ENCODE measurements at places on chromosomes 12 and 14.
A peak's percentile ranks its signal among the peaks of the same experiment; 100 is the strongest.

- DNase-seq: no peak
These were observed 224.0 kb upstream of the PDE3A start for GRCh38 chr12:20144341-20144740.

DNA sequence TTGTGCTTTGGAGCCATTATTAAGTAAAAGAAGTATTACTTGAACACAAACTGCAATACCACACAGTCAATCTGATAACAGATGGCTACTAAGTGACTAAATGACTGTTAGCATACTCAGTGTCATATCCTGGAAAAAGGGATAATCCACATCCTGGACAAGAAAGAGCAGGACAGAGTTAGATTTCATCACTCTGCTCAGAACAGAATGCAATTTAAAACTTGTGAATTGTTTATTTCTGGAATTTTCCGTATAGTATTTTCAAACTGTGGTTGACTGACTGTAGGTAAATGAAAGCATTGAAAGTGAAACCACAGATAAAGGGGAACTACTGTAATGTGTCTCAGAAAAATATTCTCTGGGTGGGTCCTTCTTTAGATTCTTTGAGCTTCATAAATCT is 458.8 kb downstream of the TMEM117 start:
- DNase-seq: no peak

DNA sequence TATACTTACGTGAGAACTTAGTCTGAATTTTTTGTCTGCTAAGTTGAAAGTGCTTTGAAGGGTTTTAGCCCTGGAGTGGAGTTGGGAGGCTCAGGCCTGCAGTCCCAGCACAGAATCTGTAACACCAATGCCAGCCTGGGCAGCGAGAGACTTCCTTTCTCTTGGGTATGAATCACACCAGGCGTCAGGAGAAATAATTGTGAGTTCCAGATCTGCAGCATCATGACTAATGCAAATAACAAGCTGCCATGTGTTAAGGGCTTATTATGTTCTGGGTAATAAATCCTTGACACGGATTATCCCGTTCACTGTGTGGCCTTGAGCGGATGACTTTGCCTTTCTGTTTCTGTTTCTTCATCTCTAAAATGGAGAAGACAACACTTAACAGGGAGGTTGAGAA is 70.6 kb downstream of the B4GALNT3 start:
- DNase-seq: peak; percentile 41

DNA sequence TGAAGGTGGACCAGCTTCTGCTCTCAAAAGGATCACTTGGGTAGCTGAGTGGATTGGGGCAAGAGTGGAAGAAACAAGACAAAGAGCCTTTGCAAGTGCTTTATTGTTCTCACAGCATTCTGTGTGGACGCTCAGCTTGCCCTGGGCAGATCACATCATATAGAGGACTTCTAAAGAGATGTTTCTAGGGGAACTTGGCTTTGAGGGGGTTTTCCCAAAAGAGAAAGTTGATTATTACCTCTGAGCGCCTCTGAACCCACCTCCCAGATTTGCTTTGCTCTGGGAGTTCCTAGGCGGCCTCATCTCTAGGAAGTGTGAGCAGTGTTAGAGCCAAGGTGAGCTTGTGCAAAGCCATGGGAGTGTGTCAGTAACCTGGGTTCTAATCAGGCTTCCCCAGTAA is 81.7 kb downstream of the RIN3 start:
- DNase-seq: no peak

DNA sequence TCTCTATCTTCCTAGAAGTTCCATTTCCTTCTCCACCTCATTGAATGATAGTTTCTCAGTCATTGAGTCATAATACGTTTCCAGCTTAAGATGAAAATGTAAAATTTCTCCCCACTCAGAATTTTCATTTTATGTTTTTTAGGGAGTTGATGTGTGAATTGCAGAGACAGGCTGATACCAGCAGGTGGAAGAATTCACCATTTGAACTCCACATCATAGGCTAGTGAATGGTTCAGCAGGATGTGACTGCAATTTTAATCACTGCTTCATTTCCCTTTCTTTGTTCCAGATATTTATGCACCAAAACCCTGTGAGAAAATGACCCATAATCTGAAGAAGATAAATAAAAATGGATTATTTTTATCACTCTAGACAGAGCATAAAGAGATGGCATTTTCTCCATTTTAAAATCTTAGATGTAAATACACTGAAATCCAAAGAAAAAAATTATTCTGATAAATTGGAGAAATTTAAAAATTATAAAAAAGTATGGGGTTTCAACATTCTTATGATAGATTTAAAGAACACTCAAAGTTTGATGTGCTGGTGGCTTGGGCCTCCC is 10.6 kb upstream of the PYGL start:
- DNase-seq: peak; percentile 16

- no peak for DNase-seq
These were observed 21.0 kb upstream of the TUNAR start for GRCh38 chr14:95855606-95856005.

GRCh38 chr14:103230658-103231334 is 103.2 kb upstream of the EIF5 start:
- DNase-seq: no peak

DNA sequence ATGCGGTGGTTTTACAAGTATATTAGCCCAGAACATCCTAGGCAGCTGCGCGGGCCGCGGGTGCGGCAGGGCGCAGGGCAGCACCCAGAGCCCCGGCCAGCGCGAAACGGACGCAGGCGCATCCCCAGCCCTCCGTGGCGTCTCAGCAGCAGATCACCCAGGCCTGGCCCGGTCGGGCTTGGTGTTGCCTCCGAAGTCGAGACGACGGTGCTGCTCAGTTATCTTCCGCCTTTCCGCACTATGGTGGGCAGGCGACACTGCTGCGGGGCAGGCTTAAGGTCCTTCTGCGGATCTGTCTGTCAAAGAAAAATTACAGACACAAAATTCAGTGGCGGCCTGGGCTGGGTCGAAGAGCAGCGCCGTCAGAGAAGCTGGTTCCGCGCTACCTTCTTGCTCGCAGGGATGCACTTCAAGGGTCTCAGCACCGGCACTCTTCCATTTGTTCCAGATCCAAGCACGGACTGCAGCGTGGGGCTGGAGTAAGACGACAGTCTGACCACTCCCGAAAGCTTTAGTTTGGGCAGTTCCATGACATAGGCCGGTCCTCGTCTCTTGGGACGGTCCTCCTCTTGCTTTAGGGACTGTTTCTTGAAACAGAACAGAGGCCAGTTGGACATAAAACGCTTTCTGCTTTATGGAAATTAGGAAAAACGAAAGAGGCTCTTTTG is 75.8 kb downstream of the MOK start:
- no peak for DNase-seq

GRCh38 chr12:109613649-109614455 is 40.3 kb downstream of the MVK start:
- DNase-seq: no peak

DNA sequence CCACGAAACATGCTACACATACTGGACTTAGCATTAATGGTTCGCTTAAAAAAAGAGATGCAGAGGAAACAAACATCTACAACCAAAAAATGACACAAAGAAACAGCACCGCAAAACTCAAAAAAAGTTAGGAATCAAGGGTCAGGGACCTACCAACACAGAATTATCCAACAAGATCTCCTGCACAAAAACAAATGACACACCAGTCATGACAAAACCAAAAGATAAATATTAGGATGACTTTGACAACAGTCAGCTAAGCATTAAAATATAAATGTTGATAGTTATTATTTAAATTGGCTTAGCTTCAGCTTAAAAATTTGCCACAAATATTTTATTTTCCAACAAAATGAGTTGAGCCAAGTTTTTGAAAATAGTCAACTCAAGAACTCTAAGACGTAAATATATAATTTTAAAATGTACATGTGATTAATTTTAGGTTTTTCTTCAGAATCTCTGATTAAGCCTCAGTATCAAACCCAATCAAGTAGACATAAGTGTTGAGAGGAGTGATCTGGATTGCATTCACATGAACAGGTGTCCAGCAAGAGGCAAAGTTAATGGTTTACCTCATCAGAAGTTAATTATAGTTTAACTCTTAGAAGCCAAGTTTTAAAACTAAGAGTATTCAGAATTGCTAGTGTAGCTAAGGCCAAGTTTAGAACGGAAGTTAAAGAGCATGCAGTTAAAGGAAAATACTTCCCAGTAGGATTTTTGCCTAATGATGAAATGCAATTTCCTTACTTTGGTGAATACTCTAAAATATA is 79.9 kb downstream of the HEATR5A start:
- DNase-seq: peak; percentile 5

DNA sequence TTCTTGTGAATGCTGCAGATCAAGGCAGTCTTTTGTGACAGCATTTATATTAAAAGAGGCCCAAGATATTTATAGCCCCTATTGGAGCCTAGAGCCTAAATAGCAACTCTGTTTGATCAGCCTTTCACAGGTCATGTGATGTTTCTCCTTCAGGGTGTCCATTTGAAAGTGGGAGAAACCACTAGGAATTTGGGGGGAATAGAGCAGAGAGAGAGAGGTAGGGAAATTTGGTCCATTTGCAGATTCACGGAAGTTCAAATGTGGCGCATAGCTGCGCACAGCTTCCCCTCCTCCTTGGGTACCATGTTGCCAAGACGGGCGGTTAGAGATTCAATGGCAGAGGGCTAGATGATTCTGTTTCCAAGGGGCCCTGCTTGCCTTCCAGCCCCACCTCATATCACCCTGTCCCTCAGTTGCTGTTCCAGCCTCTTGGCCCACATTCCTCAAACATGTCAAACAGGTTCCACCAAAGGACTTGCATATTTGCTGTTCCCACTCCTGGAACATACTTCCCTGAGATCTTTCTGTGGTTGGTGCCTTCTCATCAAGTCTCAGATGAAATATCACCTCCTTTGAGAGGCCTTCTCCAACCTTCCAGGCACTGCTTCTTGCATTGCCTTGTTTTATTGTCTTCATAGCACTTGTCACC is 220.8 kb downstream of the CHST11 start:
- DNase-seq: peak; percentile 84

DNA sequence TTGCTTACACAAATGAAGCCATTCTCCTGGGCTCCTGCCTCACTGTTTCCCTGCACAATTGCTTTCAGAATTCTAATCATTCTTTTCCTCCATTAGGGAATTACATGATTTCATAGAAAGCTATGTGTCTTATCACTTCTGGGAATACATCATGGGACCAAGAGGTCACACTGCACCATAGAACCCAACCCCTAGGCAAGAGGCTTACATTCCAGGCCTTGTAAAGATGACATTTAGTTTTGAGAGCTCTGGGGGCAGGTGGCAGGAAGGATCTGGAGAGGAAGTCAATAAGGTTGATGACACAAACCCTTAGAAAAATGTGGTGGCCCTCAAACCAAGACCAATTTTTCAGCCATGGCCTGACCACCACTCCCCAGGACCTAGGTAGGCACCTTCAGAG is 57.1 kb downstream of the NUAK1 start:
- no peak for DNase-seq

- DNase-seq: no peak
These were observed 29.1 kb upstream of the AEBP2 start for GRCh38 chr12:19410211-19410610.

DNA sequence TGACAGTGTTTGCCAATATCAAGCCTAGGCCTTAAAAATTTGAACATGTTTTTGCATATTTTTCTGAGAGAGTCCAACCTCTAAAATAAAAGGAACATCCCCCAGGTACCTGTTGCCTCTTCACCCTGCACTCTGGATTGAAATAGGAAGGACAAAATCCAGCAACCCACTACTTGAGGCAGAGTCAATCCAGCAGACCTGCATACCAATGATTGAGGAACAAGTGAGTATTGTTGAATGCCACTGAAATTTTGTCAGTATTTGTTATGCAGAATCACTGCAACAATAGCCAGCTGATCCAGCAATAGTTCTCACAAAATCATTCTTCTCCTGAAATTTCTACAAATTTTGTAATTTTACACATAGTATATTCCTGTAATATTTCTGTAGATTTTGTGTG is 460.6 kb upstream of the FOXG1 start:
- DNase-seq: no peak

GRCh38 chr14:53946404-53947093 is 10.1 kb downstream of the BMP4 start:
- no peak for DNase-seq

DNA sequence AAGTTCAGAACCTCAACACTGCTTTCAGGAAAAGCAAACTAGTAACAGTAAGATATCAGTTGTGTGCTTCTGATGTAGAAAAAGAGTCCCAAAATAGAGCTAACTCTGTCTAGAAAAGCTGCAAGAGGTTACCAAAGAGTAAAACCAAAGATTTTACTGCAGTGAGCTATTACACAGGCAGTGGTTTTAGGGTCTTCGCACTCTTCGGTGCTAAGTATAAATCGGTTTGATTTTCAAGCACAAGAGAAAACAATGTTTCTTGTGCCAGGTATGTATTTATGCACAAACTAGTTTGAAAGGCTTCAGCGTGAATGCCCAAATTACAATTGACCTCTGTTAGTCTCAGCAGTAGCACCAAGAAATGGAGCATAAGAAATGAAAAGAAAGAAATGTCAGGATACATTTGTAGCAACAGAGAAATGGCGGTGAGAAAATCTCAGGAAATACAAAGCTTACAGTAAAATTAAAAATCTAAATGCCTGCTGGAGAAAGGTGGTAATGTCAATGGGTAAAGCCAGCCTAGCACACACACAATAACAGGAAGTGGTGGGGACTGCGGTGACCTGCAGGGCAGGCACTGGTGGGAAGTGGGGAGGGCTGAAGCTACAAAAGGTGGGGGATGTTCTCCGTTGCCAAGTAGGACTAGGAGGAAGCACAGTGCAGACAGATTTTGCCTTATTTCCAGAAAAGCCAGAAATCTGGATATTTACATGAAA is 18.0 kb upstream of the DYRK2 start:
- DNase-seq: peak; percentile 44

- DNase-seq: no peak
These were observed 10.2 kb upstream of the GPX2 start for GRCh38 chr14:64952598-64953309.

GRCh38 chr12:103373088-103373523 is 122.7 kb downstream of the C12orf42 start:
- DNase-seq: no peak

DNA sequence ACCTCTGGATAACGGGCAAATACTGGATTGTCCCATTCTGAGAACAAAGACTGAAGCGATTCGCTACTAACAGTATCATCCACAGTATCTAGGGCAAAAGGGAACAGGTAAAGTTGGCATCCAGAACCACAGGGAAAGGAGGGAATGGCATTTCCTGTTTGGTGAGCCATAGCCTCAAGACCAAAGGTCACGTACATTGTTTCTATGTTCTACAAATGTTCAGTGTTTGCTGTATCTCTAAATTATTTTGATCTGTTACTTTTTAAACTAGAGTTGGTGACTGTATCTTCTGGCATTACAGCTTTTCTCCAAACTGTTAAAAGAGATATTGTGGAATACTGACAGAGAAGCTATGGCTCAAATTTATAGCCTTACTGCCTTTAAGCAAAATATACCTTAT is 9.7 kb downstream of the MLH3 start:
- peak; percentile 82 for DNase-seq

GRCh38 chr12:113302886-113303640 is 31.8 kb downstream of the SLC8B1 start:
- no peak for DNase-seq
